ENCODE measurements at places on chromosomes 7 and 10. TPM values are rescaled to one million over a fixed set of nuclear protein-coding genes. Genes with fewer than 3 reads are reported as not detected.

Gene EN2
- total RNA-seq: not detected

Gene DEPP1
- total RNA-seq: not detected

DNA sequence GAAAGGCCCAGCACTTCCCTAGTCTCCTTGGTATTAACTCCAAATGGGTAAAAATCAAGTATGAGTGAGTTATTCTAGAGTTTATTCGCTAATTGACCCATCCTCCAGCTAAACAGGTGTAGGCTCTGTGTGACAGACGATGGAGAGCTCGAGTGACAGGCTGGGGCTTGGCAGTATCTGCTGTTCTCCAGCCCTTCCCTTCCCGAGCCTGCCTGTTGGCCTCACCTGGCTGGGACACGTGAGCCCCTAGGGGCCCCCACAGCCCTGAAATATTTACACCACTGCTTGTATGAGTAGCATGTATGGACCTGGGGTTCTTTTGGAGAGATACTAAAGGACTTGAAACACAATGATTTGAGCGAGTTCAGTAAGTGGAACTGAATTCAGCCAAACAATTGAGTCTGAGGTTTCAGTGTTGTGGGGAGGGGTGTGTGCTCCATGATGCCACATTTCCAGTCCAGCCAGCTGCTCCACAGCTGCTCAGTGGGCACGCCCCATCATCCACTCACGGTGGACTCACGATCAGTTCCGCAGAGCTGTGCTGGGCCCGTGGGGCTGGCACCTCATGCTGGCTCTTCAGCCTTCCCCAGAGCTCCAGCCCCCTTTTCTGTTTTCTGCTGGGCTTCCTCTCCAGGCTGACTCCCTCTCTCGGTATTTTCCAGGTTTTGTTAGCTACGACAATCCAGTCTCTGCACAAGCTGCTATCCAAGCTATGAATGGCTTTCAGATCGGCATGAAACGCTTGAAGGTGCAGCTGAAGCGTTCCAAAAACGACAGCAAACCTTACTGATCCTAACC is 283.0 kb downstream of the USP6NL start:
- no peak for DNase-seq

DNA sequence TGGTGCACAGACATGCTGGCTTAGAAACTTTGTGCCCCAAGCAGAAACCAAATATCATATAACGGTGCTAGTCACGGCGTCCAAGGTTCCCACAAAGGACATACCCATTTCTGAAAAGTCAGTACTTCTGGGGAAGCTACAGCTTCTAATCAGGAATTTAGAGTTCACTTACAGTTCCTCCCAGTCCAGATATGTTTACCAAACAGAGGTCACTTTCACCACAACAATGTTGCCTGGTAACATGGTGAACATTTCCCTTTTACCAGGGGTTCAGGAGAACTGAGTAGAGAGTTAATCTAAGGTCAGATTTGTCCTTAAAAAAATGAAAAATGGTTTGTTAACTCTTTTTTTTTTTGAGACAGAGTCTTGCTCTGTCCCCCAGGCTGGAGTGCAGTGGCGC is 265.9 kb upstream of the MKLN1 start:
- no peak for DNase-seq

Gene ABCC2
- 6.8 TPM for total RNA-seq

Gene SPAG6
- total RNA-seq: not detected

- no peak for DNase-seq
These were observed 6.5 kb downstream of the PDSS1 start for GRCh38 chr10:26703974-26704373.

DNA sequence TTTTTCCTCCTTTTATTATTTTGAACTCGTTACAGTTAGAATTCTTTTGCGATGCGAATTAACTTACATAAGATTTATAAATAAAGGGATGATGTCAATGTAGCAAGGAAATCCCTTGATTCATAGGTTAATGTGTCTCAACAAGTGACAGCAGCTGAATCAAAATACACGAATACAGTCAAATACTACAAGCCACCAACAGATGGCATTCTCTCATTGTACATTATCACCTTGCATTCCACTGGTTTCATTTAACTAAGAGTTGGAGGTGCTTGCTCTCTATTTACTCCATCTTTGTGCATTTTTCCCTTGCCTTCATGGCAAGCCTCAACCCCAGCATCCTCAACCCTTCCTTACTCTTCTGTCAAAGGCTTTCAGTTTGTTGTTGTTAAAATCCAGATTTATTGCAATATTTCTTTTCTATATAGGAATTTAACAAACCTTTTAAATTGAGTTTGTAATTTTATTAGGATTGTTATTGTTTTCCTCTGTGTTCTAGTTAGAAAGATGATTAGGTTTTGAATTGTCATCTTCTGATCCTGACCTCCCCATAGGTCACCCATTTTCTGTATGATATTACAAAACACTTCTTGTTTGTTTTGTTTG is 78.3 kb downstream of the SLC25A40 start:
- peak; percentile 44 for DNase-seq

Gene C10orf67
- total RNA-seq: 0.16 TPM

DNA sequence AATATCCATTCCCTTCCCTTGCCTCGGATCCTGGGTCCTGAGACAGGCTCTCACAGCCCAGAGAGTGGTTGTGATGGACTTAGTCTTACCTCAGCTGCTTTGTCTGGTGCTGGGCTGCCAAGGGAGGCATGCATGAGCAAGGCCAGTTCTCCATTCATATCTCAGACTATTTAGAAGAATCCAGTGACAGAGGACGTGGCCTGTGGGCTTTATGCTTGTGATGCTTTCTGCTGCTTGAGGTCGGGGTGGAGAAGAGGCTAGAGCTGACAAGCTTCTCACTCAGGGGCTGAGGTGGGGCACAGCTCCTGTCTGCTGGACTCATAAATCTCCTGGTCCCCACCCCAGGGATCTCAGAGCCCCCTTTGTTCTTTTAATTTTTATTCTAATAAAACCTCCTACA is 66.8 kb downstream of the DNAJC12 start:
- DNase-seq: no peak

GRCh38 chr10:13502380-13502779 is 26.4 kb downstream of the BEND7 start:
- no peak for DNase-seq

Gene NPC1L1
- total RNA-seq: 0.13 TPM

Gene STK31
- total RNA-seq: 0.85 TPM

Gene HOXA5
- not detected for total RNA-seq

DNA sequence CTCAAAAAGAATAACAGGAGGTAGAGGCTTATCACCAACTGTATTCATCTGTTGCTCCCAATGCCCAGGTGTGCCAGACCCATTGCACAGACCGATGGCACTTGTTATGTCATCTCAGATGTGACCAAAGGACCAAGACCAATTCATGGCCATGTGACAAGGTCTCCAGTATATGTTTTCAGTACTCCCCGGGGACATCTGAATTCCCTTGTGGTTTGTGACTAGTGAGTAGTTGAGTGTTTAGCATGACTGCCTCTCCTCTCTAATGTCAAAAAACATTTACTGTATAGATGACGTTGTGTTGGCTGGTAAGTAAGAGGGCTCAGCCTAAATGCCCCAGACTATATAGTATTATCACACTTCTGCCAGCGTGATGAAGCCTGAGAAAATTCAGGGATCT is 202.1 kb upstream of the SMIM30 start:
- DNase-seq: no peak

Gene WASHC2C
- 69.1 TPM for total RNA-seq

Gene PILRA
- 10.6 TPM for total RNA-seq

DNA sequence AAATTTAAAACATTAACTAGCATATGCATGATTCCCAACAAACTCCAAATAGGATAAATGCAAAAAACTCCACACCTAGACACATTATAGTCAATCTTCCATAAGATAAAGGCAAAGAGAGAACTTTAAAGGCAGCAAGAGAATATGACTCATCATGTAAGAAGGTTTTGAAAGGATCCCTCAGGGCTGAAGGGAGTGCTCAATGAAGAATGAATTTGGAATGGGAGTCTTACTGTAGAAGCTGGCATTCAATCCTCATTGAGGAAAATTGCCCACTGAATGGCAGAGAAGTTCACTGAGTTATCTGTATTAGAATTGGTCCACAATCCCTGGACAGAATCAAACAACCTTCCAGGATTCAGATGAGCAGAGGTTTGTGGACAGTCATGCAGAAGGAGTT is 26.1 kb upstream of the ZNF365 start:
- DNase-seq: no peak

- no peak for DNase-seq
These were observed 6.6 kb downstream of the SEMA3A start for GRCh38 chr7:84187813-84188510.

- no peak for DNase-seq
These were observed 847 bp downstream of the GARS1 start for GRCh38 chr7:30595436-30596013.

DNA sequence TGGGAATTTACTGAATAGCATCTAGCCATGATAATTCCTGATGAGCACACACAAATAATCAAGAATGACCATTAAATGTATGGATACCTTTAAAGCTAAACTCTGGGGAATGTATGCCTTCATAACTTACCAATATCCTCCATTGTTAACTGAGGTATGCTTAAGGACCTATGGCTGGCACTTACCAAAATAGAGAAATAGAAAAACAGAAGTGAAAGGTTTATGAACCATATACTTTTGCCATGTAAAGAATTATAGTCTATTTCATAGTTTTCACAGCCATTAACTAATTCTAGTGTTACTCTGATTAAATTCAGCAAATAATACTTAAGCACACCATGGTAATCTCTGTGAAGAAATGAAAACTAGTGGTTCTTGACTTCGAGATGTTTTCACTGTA is 1360.6 kb upstream of the LRRTM3 start:
- no peak for DNase-seq

Gene CALHM1
- not detected for total RNA-seq

DNA sequence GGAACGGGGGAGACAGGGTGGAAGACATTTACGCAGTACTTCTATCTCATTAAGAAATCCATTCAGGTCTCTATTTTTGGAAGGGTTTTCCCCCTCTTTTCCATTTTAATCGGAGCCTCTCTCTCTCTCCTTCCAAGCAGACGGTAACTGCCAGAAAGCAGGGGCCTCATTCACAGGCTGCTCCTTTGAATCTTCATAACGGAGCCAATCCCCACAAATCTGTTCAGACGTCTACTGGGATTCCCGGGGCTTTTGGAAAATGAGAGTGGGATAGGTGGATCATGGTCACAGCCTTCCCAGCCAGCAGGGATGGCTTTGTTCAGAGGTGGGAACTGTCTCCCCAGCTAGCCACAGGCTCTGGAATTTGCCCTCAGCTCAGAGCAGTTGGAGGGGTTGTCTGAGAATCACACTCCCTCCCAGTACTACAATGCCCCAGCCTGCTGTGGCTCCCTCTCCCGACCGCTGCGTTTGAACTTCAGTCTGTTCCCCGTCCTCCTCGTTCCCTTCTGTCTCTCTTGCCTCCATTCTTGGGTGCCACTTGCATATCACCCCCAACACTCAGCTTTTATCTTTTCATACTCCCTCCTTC is 413.6 kb downstream of the PLXNA4 start:
- no peak for DNase-seq

- no peak for DNase-seq
These were observed 108.2 kb downstream of the HIP1 start for GRCh38 chr7:75630549-75630948.

Gene RNLS
- total RNA-seq: 2.2 TPM

GRCh38 chr7:123023126-123023525 is 27.6 kb upstream of the TAS2R16 start:
- no peak for DNase-seq

DNA sequence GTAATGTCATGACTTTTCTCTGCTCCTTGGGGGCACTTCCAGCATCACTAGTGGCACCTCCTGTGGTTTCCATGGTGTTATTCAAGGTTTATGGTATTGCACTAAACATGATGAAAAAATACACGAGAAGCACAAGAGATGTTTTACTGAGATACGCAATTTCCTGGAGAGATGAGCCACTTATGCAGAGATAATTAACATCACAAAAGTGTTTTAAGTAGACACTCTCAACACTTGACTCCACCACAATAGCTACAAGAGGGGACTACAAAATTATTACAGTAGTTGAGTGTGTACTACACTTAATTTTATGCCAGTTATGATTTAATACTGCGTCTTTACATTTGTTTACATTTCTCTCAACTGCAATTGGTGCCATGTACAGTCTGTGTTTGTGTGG is 906.7 kb downstream of the DNAJB9 start:
- no peak for DNase-seq

Data from naive thymus-derived CD8-positive, alpha-beta T cell (primary cell).